Frontal cortex (tissue), 4 donors: ENCODE measurements at places on chromosomes 6 and 20.

- DNase-seq = no peak
These were observed 335.3 kb downstream of the CD83 start for GRCh38 chr6:14452567-14453527.

DNA sequence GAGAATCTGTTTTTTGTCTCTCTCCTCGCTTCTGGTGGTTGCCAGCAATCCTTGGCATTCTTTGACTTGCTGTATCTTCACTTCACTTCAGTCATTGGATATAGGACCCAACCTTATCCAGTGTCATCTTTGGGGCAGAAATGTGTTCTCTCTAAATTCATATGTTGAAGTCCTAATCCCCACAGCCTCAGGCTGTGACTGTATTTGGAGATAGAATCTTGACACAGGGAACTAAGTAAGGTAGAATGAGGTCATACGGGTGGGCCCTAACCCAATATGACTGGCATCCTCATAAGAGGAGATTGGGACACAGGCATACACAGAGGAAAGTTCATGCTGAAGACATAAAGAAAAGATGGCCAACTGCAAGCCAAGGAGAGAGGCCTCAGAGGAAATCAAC is 51.9 kb upstream of the TPD52L1 start:
- DNase-seq = no peak

DNA sequence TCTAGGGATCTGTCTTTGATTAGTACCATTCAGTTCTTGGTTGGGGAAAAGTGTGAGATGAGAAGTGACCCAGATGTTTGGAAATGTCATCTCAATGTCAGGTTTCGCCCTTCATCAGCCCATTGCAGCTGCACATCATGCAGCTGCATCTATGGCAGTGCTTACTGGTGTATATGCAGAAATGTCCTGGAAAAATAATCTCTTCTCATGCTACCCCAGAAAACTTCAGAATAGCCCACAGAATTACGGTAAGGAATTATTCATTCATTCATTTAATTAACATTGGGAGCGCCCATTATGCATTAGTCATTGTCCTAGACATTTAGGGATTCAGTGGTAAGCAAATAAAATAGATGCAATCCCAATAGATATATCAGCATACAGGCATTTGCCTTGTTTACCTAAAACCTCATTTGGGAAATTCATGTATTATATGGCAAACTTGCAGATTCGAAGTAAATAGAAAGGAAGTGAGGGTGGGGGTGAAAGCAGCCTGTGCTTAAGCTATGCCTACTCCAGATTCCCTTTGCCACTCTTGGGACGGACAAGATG is 89.2 kb downstream of the PDE7B start:
- DNase-seq = no peak

GRCh38 chr20:52103913-52104545 is 87.5 kb downstream of the ZFP64 start:
- no peak for DNase-seq

- no peak for DNase-seq
These were observed 139.9 kb downstream of the BFSP1 start for GRCh38 chr20:17391127-17391771.

DNA sequence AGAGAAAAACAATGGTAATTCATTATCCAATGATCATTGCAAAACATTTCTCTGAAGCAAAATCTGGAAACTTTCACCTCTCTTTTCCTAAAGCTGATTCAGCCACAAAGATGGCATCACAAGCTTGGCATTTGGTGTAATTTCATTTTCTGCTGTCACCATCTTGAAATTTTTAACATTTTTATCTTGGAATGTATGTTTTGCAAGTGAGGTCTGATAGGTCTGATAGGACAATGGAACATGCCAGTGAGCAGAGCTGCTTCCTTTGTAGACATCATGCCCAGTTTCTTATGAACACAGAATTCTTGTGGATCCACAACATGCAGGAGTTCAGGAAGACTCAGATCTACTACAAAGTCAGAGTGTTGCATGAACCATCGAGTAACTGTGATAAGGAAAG is 969.6 kb downstream of the EYS start:
- no peak for DNase-seq

DNA sequence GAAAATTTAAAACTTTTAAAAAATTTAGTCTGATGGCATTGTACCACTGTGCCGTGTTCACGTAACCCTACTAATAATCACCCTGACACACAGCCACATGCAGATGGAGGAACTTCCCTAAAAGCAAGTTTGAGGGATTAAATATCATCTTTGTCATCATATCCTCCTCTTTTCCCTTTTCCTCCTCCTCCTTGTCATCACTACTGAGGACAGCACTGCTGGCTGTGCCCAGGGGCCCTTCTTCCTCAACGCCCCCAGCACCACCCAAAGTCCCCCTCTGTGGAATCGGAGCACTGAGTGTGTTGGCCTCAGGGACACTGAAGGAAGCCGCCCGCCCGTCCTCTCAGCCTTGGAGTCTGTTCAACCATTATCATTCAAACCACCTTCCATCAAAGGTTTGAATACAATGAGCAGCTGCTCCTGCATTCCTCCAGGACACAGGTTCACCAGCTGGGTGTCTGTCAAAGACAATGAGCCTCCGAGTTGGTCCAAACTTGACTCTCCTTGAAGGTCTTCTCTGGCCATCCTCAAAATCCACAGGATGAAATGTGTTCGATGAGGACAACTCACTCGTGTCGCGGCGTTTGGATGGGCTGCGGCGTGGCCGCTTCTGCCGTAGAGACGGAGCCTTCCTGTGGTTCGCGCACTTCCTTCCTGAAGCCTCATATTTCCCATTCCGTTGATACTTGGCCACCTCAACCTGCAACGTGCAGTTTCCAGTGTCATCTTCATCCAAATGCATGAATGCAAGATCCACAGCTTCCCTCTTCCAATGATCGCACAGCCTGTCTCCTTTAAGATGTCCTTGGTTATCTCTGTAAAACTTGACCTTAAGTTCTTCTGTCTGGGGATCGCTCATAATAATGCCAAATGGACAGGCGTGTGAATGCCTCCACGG is 23.3 kb downstream of the NQO2 start:
- no peak for DNase-seq

- no peak for DNase-seq
These were observed 146.4 kb downstream of the RPS12 start for GRCh38 chr6:132960720-132961119.

- no peak for DNase-seq
These were observed 445.6 kb upstream of the SOX4 start for GRCh38 chr6:21147995-21148394.

DNA sequence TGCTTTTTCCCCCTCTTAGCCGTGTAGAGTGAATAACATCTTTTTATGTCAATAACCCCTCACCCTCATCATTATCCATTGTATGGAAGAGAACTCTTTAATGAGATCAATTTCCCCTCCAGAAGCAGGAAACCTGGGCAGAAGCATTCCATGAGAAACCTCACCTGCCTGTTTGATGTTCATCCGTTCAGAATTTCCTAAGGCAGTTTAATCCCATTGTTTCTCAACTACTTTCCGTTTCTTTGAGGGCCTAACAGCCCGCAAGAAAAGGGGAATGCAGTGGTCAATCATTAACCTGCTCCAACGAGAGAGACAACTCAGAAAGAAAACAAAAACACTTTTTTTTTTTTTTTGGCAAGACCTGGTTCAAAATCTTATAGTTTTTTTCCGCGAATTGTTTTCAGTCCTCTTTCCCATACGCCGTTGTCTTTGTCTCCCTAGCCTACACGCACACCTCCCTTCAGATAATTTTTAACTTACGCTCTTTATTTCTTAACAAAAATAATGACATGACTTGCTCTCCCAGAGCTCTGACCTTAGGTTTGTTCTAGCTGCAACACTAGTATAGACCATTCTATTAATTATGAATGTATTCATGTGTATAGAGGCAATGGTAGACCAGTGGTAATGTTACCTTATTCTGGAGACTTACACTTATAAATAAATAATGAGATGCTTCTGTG is 25.6 kb upstream of the ID4 start:
- no peak for DNase-seq

GRCh38 chr6:33114406-33114805 is 38.6 kb downstream of the HLA-DPB1 start:
- no peak for DNase-seq

DNA sequence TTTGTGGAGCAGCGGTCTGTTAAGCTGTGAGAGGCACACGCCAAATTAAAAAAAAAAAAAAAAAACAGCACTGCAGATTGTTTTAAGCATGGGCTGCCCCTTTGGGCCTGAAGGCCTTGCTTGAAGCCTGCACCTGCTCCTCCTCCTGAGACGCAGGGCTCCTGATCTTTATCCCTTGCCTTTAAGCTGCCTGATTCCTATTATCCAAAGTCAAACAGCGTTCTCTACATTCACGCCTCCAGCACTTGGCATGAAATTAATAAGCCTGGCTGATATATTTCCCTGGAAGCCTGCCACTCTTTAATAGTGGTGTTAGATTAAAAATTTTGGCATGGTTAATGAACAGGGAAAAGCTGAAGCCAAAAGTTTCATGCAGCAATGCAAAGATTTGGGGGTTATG is 163.9 kb downstream of the FAXC start:
- no peak for DNase-seq

DNA sequence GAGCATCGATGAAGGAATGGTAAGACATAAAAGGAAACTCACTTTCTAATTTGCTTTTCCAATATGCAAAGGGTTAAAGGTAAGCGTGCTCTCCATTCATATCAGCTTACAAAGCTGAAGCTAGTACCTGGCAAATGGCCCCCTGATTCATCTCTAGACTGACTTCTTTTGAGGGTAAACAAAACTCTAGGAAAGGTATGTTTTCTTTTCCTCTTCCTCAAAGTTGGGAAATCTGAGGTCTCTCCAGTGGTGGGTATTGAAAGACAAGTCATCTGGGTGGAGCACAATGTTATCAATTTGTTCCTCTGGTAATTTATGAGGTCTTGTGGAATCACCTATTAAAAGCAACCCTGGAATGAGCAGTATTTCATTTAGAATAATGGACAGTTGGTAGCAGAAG is 7.9 kb upstream of the FBXO30 start:
- DNase-seq = no peak

GRCh38 chr6:136751522-136751956 is 40.7 kb downstream of the MAP3K5 start:
- DNase-seq = no peak

DNA sequence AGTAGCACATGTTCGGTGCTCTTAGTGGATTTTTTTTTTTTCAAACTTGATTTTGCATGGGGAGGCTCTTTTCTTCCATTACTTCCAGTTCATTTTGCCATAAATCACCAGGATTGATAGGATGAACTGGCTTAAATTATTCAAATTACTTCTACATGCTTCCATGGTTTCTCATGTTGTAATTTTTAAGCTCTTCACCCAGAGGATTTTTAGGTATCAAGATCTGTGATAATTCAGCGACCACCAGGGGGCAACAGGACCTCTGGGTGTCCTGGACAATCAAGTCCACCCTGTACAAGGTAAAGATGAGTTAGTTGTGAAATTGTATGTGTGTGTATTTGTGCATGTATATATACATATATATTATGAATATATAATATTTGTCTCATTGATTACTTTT is 4.2 kb upstream of the EPHA7 start:
- DNase-seq = no peak

DNA sequence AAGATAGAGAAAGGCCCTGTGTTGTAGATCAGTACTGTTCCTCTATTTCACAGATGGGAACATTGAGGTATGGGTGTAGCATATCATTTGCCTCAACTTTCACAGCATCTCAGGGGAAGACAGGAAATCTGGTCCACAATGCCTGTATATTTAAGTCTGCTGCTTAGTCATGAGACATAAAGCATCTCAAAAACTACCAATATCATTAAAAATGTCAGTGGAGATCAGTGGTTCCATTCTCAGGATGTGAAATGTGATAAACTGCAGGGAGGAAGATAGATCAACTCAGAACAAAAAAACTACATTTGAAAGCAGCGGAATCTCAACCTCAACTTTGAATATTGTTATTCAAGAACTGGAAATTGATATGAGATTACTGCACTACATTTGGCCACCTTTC is 192.9 kb upstream of the PREP start:
- DNase-seq = no peak

- DNase-seq = no peak
These were observed 713.1 kb downstream of the HDGFL1 start for GRCh38 chr6:23282252-23283021.

- no peak for DNase-seq
These were observed 49.9 kb upstream of the CCDC167 start for GRCh38 chr6:37549558-37549957.

GRCh38 chr20:22001886-22002285 is 296.4 kb downstream of the PAX1 start:
- no peak for DNase-seq

DNA sequence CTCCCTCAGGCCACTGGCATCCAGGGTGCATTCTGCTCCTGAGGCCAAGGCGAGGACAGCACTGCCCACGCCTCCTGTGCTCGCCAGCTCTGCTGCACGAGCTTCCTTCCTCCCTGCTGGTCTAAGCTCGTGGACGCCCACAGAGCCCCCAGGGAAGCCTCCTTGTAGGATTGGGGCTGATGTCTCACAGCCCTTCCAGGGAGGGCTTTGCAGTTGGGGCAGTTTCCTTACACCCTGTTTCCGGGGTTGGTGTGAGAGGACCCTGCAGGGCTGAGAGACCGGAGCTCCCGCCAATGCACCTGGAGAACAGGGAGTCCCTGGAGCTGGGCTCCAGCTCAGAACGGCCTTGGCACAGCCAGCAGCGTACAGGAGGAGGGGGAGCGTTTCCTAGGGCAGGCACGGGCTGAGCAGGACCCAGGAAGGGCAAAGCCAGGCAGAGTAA is 172.4 kb upstream of the PDE10A start:
- DNase-seq = no peak

DNA sequence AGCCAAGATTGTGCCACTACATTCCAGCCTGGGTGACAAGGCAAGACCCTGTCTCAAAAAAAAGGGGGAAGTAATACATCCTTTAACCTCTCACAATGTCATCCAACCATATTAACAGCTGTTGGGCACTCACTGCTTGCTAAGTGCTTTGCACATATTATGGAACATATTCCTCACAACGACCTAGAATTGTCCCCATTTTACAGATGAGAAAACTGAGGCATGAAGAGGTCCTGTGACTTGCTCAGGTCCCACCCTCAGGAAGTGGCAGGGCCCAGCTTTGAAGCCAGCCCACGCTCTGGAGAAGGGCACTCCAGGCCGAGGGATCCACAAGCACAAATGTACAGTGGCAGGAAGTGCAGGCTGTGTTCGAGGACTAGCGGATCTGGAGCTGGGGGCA is 33.3 kb downstream of the BPIFB1 start:
- no peak for DNase-seq

DNA sequence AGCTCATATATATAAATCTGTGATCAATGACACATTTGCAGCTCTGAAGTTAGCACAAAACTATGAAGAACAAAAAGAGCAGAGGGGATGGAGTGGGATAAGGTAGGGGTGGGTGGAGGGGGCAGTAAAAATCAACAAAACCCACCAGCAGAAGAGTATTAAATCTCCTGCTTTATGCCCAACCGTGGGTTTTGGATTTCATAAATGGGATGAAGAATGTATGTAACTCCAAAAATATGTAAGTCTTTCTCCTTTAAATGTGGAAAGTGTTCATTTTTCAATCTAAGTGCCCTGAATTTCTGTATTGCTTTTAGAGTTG is 480.3 kb upstream of the MARCKS start:
- no peak for DNase-seq
